Activated CD4-positive, CD25-positive, alpha-beta regulatory T cell treated with anti-CD3 and anti-CD28 coated beads, Interleukin-2, amount 50 U/mL, for 24 hours (primary cell): ENCODE measurements at places on chromosomes 13 and 19.
A peak's percentile ranks its signal among the peaks of the same experiment; 100 is the strongest.

DNA sequence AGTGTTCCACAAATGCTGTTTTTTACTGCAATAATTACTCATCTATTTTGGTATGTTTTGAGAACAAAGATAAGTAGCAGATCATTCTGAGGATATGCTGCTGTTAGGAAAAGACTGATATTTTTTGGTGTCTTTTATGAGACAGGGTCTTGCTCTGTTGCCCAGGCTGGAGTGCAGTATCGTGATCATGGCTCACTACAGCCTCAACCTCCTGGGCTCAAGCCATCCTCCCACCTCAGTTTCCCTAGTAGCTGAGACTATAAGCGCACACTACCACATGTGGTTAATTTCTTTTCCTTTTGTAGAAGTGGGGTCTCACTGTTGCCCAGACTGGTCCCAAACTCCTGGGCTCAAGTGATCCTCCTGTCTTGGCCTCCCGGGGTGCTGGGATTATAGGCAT, 9.5 kb downstream of the LSM4 start:
- ATAC-seq, result no peak

GRCh38 chr13:50122455-50122854, 107.2 kb downstream of the KCNRG start:
- ATAC-seq, result no peak

DNA sequence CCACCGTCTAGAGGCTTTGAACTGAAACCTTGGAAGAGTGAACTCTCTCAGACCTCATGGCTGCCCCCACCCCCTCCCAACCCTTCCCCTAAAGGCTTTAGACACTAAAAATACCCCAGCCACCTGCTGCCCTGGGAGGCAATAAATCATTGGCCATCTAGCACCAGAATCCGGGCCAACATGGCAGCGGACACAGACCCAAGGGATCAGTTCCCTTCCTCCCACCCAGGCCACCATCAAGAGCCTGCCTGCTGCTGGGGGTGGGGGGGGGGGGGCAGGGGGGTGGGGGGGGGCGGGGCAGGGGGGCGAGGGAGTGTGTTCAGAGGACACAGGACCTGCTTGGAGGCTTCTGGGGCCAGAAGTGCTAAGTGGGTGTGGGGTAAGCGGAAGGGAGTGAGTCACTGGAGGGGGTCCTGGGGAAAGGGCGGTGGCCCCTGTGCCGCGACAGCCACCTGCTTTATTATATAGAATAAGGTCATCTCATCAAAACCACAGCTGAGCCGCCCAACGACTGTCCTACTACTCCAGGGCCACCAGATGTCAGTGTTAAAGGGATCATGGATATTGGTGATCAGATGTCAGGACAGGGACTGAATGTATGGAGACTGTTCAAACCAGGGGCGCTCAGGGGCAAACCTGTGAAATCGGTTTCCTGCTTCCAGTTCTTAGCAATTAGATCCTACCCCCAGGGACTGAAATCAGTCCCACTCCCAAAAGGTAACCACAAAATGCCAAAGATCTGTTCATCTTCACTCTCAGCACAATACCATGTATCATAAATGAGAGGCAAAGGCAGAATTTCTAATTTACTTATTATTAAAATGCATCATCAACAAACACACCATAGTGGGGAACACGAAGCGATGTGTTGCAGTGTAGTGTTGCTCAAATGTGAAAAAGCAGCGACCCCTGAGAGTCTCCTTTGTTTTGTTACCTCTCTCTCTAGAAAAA, 24.3 kb downstream of the ARL11 start:
- ATAC-seq, result peak; percentile 17

GRCh38 chr13:110390567-110390966, 83.5 kb downstream of the COL4A2 start:
- ATAC-seq, result no peak

DNA sequence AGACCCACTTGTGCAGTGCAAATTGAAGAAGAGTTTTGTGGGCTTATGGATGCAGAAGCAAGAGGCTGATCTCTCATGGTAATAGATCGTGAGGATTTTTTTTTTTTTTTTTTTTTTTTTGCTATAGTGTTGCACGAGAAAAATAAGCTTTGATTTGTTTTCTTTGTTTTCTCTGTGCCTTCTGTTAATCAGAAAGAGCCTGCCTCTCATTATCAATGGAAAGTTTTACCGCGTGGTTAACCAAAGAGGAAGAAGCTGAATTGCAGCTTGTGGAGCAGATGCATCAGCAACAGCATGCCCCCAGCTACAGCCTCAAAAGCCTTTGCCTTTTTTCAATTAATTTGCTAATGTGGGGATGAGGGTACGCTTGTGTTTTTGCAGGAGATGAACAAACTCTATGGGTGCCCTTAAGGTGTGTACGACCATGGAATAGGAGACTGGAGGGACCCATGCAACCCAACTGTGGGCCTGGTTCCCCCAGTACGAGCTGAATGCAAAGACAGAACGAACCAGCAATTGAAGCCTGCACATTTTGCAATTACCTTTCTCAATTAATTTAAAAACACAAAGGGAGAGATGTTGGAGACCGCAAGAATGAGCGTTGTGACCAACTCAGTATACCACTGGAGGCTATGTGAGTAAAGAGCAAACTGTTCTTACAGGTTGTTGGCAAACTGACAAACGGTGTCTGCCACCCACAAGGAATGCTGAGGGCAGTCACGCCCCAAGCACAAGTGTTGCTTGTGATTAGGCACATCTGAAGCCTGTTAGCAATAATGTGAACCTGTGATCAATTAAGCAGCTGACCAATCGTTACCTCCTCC, 58.6 kb upstream of the SPRY2 start:
- ATAC-seq, result no peak

- ATAC-seq, result no peak
These were observed 1.6 kb downstream of the SIX5 start for GRCh38 chr19:45767410-45767880.

GRCh38 chr19:18452386-18452785, 14.5 kb upstream of the ISYNA1 start:
- ATAC-seq, result no peak

- ATAC-seq, result no peak
These were observed 716.4 kb downstream of the PCDH9 start for GRCh38 chr13:66513728-66514127.

- no peak for ATAC-seq
These were observed 8.9 kb upstream of the FAM124A start for GRCh38 chr13:51213173-51213728.

GRCh38 chr19:13214036-13214730, 64.0 kb downstream of the IER2 start:
- no peak for ATAC-seq
